ENCODE measurements at places on chromosomes 12 and 14.

DNA sequence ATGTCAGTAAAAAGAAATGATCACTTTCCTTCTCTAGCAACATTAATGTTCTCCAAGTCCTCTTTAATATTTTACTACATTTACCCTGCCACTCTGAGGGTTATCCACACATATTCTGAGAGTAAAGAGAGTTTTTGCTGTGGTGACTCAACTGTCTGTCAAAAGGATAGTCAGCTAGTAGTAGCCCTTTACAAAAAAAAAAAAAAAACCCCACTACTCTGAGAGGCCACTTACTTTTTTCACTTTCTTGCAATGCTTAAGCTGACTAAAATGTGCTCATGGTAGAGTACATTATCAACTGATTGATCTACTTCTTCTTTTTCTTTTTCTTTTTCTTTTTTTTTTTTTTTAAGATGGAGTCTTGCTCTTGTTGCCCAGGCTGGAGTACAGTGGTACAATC, 27.6 kb upstream of the PPM1A start:
- DNase-seq = no peak

DNA sequence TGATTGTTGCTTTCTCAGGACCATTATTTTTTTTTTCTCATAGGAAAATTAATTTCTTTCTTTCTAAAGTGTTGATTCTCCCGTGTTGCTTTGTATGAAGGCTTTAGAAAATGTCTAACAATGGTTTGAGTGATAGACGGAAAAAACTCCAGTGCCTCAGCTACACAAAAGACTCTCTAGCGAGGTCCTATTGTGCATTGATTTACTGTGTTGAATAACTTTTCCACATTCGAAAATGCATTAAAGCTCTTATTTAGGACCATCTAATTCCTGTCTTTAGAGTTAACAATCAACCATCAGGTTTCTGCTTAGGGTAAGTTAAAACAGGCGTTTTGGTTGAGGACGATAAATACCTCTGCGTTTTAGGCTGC, 99.6 kb downstream of the PTPN11 start:
- DNase-seq = no peak

GRCh38 chr12:77001276-77001675, 64.1 kb downstream of the E2F7 start:
- no peak for DNase-seq

- no peak for DNase-seq
These were observed 293.2 kb downstream of the DPF3 start for GRCh38 chr14:72600551-72601330.

DNA sequence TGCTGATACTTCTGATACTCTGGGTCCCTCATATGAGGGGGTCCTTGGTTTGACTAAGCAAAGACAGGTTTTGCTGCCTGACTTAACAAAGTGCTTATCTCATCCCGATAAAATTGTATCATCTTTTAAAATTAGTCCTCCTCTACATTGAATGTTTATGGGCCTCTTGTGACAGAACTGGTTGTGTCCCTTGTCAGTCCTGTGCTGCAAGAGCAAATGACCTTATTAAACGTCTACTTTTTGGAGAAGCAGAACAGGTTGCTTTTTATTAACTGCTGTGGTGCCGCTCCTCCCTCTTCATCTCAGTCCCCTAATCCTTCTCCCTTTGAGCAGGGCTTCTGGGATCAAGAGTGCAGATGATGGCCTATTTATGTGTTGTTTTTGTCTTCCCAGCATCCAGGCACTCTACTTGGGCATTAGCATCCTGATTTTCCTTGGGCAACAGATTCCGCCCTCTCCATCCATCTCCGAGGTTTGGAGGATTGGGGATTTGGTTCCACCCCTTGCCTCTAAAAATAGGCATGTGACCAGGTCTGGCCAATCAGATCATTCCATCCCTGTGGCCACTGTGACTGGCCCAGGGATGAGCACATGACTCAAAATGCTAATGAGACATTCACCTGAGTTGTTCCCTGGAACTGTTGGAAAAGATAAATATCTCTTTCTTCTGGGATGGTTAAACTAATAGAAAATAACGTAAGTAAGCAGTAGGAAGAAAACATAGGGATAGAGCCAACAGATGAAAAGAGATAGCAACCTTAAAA, 2.9 kb upstream of the DENR start:
- DNase-seq = no peak

DNA sequence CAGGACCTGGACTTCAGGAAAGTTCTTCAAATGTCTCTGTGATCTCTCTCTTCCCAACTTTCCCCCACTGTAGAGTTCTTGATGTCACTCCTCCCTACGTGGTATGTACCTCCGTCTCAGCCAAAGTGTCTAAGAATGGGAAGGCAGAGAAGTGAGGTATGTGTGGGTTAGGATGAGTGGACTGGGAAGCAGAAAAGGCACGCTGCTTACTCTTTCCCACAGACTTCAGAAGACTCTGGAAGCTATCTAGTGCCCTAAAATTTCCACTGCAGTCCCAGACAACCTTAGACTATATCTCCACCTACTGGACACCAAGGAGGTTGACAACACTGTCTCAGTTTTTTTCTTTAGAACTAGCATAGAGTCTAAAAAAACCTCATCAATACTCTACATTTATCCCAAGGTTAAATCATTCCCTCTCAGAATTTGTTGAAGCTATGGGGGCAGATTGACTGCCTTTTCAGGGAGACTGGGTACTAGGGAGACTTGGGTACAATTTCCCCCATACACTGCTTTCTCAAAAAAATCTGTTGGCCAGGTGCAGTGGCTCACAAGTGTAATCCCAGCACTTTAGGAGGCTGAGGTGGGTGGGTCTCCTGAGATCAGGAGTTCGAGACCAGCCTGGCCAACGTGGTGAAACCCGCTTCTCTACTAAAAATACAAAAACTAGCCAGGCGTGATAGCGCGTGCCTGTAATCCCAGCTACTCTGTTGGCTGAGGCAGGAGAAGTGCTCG, 20.6 kb upstream of the ITGA5 start:
- DNase-seq = no peak

DNA sequence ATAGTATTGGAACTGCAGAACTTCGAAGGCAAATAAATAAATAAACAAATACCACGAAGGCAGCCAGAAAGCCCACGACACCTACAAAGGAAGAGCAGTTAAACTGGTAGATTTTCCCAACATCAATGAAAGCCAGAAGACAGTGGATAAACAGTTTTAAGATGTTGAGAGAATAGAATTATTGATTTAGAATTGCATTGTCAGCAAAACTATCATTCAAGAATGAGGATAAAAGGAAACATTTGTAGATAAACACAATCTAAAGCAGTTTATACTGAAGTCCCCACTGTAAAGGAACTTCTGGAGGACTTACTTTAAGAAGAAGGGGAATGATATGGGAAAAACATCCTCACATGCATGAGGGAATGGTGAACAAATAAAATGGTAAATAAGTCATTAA, 29.5 kb downstream of the CACNA2D4 start:
- DNase-seq = no peak

All from stimulated activated CD4-positive, alpha-beta T cell treated with anti-CD3 and anti-CD28 coated beads, Interleukin-1b, Interleukin-23, amount 100 ng/mL, for 1 hour (primary cell).